ENCODE measurements at places on chromosomes 3 and 15.

- DNase-seq = no peak
Measured at GRCh38 chr3:79184251-79184650, 583.5 kb downstream of the ROBO1 start.

DNA sequence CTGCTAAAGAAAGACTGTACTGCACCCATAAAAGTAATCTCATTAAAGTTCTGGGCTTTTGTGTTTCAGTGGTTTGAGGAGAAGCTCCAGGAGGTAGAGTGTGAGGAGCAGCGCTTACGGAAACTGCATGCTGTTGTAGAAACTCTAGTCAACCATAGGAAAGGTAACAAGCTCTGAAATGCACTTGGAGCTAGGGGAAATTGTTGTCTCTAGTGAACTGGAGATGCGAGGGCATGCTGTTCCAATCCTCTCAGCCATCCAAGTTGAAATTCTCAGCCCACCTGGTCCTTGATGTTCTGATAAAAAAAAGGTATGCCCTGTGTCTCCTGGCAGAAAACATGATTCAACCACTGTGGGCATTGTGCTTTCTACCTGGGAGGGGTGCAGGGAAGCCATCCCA, 21.4 kb upstream of the SNX22 start:
- no peak for DNase-seq

DNA sequence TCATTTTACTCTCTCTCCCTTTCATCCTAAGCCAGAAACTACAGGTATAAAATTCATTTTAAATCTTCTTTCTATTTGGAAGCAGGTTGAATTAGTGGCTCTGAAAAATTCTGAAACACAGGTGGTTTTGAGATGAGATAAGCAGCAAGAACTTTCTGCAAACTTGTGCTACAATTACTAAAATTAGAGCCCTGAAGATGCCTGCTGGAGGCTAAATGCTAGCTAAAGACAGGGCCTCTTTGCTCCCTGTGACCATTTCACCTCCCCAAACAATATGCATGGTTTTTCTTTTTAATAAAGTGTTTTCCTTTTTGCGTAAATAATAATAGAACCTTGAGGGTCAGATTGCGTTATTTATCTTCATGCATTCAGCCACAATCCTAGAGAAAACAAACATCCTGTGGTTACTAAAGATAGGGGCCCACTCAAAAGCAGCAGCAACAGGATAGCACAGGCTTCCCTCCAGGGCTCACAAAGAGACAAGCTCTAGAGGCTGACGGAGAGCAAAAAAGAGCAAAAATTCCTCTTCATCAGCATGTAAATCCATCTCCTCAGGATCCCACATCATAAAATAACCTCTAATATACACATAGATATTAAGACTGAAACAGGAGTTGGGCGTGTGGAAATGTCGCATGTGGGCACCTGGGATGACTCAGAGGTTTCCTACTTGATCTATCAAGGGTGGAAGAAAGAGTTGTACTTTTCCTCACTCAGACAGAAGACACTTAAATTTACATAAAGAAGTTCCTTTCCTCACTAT, 26.5 kb upstream of the CP start:
- peak; percentile 72 for DNase-seq

- DNase-seq = no peak
Measured at GRCh38 chr15:40452296-40453090, 11.7 kb downstream of the BAHD1 start.

- no peak for DNase-seq
Measured at GRCh38 chr15:100276506-100276905, 65.3 kb downstream of the ADAMTS17 start.

DNA sequence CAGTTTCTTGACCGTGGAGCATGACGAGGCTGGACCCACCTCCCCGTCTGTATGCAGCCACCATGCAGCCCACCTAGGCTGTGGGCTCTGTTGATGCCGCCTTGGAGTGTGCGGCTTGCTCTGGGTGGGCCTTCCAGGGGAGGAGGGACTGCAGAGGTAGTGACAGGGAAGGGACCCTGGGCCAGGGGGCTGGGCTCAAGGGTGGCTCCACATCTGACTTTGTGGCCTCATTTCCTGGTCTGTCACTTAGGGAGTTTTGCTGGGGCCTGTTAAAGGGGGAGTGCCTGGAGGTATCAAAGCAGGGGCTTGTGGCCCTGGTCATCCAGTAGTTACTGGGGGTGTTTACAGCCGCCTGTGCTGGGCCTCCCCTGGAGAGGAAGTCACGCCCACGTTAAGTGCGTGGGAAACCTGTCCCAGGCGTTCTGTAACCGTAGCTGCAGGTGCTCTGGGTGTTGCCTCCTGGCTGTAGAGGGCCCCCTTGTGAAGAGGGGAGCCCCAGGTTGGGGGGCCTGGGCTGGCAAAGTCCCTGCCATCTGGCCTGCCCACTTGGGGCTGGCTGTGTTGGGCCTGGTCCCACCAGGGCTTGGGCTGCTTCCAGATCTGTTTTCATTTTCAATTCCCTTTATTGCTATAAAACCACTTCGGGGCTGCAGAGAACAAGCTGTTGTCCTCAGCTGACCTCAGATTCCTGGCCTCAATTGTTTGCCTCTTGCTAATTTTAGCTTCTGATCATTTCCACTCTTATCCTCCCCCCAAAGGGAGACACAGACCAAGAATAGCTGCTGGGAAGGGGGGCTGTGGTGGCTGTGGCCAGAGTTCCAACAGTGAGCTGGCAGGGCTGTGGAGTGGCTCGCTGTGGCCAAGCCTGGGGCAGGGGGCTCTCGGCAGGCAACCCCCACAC, 26.5 kb downstream of the KLF13 start:
- no peak for DNase-seq

GRCh38 chr3:150620002-150620689, 17.0 kb downstream of the SELENOT start:
- no peak for DNase-seq

- no peak for DNase-seq
Measured at GRCh38 chr15:78873793-78874765, 1.4 kb downstream of the MORF4L1 start.

DNA sequence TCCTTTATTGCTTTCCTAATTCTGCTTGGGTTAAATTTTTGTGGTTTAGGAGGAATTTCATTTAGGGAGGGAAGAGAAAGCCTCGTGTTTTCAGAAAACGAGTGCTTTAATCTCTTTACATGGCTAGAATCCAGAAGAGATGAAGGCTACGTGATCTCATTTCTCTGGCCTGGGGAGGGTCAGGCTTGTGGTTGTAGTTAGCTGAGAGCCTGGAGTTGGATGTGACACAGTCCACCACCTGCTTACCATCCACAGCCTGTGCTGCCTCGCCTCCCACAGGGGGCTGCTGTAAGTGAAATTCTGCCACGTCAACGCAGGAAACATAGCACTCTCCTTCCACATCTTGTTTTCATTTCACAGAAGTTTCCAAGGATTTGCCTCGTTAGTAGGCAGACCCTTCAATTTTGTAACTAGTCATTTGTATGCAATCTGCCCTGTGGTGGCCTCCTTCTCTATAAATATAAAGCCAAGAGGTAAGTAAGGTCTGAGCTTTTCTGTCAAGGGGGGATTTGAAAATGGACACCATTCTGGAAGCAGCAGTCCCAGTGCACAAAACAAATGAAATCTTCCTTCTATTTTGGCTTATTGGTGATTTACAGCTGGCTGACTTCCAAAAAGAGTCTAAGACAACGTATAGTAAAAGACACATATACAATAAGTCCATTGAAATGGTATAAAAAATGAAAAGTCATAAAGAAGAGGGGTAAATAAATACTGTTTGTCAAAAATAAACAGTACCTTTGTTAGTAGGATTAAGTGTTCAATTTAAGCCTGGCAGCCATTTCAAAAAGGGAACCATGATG, 3.4 kb downstream of the GXYLT2 start:
- DNase-seq = no peak

GRCh38 chr3:51306093-51306492, 79.0 kb upstream of the MANF start:
- no peak for DNase-seq

DNA sequence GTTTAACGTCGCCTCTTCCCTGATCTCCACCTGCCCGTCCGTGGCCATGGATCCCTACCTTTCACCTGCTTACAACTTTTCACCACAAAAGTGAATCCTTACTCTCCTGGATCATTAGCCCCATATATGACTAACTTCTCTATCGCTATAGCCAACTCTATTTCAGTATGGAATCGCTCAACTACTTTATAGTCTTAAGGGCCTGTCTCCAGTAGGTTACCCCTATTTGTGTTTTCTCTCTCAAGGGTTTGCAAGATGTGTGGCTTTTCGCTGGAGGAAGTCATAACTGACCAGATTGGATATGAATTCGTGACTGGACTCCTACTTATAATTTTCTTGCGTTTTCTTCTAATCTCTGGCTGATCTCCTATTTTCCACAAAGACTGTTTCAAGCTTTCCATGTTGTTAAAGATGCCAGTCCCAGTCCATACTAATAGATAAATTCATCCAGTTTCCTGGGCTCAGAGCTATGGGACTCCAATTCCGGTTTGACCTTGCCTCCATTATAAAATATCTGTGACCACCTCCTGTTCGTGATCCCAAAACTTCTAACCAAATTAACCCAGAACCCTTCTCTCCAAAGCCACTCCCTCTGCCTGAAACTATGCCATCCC, 1.3 kb upstream of the STAG1 start:
- DNase-seq = no peak

GRCh38 chr3:151878465-151878864, 5.0 kb downstream of the SUCNR1 start:
- no peak for DNase-seq

- DNase-seq = no peak
Measured at GRCh38 chr3:112466020-112466419, 33.3 kb downstream of the BTLA start.

- DNase-seq = no peak
Measured at GRCh38 chr3:184726497-184726896, 14.6 kb upstream of the MAGEF1 start.

- DNase-seq = no peak
Measured at GRCh38 chr3:46351646-46352045, 2.3 kb upstream of the CCR2 start.
